MG63 (cell line): ENCODE measurements at places on chromosomes 11 and 22.

GRCh38 chr11:117902001-117902845 lies 25.8 kb upstream of the FXYD6 start:
- DNase-seq: no peak

DNA sequence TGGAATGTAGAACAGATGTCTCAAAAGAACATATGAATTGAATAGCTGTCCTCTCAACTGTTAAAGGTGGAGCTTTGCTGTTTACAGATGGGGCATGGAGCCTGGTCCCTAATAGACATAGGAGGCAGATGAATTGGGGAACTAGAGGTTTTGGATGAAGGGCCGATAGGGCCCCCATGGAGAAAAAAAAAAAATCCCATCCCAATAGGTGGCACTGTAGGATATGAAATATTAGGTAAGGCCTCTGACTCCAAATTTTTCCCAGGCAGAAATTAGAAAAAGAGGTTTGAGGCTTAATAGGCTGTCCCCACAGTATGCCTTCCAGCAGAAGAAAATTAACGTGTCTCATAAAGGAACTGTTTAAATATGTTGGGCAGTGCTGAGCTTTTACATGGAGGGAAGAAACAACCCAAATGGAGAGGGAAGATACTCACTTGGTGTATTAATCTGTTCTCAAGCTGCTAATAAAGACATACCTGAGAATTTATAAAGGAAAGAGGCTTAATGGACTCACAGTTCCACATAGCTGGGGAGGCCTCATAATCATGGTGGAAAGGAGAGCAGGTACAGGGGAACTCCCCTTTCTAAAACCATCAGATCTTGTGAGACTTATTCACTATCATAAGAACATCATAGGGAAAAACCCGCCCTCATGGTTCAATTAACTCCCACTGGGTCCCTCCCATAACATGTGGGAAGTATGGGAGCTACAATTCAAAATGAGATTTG lies 30.1 kb upstream of the TMEM45B start:
- no peak for DNase-seq

- no peak for DNase-seq
Observed at GRCh38 chr11:2777386-2777785, 77.6 kb upstream of the KCNQ1OT1 start.

- DNase-seq: no peak
Observed at GRCh38 chr22:27996981-27997380, 77.9 kb upstream of the PITPNB start.

GRCh38 chr22:19543970-19544708 lies 19.9 kb upstream of the CLDN5 start:
- no peak for DNase-seq

DNA sequence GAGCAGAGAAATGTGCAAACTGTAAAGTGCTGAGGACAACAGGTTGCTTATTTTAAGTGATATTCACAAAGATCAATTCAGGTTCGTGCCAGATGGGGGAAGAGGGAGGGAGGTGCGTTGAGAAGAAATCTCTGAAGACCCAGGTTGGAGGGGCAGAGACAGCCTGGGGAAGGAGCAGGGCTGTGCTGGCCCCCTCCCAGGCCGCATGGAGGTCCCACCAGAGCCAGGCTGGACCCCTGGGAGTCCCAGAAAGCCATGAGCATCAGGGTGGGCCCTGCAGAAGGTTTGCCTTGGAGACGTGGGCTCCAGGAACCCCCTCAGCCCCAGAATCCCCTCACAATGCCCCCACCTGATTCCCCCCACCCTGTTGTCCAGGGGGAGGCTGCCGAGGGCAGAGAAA lies 47.4 kb downstream of the IGLL1 start:
- DNase-seq: no peak

DNA sequence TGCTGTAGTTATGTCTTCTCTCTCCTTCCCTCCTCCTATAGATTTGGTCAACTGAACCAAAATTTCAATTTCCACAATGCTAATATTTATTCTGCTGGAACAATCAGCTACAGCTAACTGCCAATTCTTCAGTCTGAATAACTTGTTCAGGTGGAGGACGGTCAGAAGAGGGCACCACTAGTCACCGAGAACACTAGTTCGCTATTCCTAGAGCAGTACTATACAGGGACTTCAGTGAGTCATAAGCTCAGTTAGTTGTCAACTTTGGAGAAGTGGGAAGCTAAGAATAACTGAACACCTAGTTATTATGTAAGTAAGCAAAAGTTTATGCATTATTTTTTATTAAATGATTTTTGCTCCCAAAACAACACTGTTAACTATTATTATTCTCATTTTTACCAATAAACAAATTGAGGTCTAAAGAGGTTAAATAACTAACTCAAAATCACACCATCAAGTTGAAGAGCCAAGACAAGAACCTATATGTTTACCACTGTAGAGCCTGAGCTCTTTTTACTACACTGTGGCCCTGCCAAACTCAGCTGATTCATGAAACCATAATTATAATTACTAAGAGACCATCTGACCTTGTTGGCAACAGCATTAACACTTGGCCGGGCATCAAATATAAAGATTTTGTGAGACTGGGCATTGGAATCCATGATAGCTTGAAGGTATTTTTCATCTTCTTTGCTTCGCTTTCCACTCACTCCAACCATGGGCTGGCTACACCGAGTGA lies 59.0 kb downstream of the CEP57 start:
- peak; percentile 68 for DNase-seq

GRCh38 chr22:17941471-17942406 lies 82.6 kb downstream of the MICAL3 start:
- no peak for DNase-seq

DNA sequence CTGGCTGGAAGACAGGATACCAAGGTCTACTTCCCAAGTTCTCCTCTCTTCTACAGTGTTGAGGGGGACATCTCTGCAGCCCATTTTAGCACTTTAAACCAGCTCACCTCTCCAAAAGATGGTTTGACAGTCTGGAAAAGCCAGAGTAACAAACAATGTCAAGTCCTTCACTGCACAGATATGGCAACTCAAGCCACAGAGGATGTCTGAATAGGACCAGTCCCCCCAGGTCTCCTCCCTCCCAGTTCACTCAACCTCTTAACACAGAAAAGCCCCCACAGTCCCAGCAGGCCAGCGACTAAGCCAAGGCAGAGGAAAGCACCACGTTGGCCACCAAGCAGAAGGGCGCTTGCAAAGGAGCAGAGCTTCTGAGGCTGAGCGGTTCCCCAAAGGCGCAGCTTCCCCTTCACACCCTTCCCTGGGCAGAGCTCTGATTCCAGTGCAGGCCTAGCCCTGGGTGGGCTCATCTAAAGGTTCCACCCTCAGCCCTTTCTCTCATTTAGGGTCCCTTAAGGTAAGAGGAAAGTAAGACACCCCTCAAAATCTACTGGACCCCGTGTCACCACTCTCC lies 62.7 kb downstream of the PAK1 start:
- peak; percentile 25 for DNase-seq

DNA sequence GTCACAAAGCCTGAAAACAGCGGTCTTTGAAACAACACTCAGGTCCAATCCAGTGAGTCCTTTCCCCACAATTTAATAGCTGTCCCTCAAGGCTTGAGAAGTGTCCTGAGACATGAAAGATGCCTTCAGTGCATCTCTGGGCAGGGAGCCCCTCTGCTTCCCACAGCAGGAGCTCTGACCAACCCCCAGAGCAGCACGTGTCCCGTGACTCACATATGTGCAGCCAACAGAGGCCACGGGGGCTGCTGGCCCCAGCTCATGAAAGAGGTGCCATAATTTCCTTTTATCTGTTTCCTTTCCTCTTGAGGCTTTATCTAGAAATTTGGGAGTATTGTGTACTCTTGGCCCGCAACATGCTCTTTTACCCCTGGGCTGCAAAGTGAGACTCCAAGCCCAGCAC lies 33.2 kb upstream of the LMO1 start:
- DNase-seq: no peak

DNA sequence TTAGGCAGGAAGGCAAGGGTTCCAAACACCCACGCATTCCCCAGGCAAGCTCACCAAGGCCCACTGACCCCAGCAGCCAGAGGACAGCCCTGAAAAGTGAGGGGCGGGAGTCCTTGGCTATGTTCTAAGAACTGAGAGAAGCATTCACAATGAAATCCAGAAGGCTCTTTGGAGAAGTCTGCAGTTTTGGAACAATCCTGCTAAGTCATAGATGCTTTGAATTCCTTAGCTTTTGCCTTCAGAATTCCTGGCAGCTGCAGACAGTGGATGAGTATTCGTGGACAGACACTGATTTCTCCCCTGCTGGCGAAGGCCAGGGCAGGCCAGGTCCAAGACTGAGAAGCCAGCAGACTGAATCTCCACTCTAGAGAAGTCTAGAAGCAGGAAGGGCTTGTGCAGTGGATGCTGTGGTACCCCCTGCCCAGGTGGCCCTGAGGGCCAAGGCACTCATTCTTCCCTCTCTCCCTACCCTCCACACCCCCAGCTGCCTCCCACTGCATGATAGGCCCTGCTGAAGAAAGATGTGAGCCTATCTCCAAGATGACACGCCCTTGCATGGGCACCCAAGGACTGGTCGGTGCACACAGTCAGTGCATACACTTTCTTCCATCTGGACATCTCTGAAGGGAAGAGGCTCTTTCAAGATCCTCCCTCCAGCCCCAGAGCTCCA lies 133.2 kb upstream of the TEAD1 start:
- DNase-seq: peak; percentile 90

GRCh38 chr11:31802609-31802989 lies 8.5 kb downstream of the PAX6 start:
- no peak for DNase-seq

DNA sequence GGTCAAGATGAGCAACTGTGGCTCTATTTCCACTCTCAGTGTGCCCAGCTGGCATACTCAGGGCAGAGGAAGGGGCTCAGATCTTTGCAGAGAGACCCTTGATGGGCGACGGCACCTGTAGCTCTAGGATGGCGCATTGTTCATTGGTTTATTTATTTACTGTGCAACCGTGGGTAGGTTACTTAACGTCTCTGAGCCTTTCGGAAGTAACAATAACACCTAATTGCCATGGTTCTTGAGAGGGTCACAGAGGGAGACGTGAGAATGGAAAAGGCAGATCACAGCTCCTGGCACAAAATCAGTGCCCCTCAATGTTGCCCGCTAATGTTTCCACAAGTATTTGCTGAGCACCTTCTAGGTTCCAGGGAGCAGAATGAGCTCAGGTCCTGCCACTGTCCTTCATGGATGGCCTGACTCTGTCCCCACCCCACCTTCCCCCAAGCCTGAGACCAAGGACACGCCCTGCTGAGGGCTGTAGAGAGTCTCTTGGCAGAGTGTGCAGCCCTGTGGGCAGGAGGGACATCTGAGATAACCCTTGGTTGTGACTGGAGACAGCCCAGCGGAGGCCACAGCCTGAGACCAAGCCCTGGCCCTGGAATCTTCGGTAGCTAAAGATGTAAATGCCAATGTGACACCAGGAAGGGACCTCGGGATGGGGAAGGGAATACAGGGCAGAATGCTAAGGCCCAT lies 780 bp upstream of the ALDH3B2 start:
- DNase-seq: no peak

DNA sequence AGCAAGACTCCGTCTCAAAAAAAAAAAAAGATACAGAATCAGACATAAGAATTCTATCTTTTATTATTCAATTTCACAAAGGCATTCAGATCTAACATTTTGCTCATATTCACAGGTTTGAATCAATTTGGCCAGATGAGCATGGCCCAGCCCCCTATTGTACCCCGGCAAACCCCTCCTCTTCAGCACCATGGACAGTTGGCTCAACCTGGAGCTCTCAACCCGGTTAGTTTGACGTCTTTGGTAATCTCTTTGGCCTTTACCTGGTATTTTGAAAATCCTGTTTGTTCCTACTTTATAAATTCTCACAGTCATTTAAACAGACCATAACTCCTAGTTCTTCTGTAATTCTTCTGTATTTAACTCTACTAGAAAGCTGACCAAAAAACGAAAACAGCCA lies 55.3 kb downstream of the EP300 start:
- DNase-seq: no peak

DNA sequence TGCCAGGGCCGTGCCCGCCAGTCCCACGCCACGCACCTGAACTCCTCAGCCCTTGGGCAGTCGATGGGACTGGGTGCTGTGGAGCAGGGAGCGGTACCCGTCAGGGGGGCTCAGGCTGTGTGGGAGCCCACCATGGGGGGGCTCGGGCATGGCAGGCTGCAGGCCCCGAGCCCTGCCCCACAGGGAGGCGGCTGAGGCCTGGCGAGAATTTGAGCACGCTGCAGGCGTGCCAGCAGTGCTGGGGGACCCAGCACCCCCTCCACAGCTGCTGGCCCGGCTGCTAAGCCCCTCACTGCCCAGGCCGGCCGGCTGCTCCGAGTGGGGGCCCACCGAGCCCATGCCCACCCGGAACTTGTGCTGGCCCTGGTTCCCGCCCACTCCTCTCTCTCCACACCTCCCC lies 56.8 kb downstream of the TMPRSS5 start:
- no peak for DNase-seq

GRCh38 chr11:58395581-58395980 lies 11.1 kb downstream of the OR5B3 start:
- no peak for DNase-seq

- DNase-seq: no peak
Observed at GRCh38 chr11:128565881-128566280, 21.5 kb downstream of the ETS1 start.

- DNase-seq: no peak
Observed at GRCh38 chr11:120390585-120390922, 54.3 kb downstream of the ARHGEF12 start.

- no peak for DNase-seq
Observed at GRCh38 chr11:15958910-15959309, 397.4 kb downstream of the SOX6 start.

DNA sequence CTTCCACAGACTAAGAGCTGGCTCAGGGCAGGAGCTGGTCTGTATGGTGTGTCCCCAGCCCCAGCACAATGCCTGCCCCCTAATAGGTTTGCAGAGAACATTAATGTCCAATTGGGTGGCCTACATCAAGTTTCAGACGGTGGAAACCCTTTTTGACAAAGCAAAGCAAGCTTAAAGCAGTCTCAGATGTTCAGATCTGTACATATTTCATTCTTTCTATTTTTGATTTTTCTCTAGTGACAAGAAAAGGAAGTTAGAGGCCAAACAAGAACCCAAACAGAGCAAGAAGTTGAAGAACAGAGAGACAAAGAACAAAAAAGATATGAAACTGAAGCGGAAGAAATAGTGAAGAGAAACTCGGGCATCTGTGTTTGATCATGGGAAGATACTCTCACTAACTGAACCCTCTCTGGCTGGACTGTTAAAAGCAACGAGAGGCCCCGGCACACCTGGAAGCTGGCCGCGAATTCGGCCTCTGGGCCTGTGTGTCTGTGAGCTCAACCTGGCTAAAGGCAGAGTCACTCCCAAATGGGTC lies 40.5 kb downstream of the NAT10 start:
- no peak for DNase-seq

DNA sequence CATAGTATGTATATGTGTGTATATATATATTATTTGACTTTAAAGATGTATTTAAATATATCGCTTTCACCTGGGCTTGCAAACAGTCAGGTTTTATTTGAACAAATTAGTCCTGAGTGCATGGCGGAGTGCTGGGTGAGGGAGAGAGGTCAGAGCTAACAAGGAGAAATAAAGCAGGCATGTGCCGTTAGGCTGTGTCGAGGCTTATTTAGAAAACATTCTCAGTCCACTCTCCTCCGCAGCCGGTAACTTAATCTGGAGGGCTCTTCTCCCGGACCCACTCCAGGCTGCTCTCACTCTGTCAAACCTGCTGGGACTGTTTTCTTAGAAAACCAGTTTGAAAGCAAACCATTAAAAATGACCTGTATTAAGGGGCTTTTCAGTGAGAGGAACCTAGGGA lies 455.9 kb downstream of the MN1 start:
- DNase-seq: no peak
